ENCODE measurements at places on chromosomes 12 and 14.
A peak's percentile ranks its signal among the peaks of the same experiment; 100 is the strongest.

GRCh38 chr12:67434671-67435370 is 165.7 kb downstream of the CAND1 start:
- no peak for DNase-seq

DNA sequence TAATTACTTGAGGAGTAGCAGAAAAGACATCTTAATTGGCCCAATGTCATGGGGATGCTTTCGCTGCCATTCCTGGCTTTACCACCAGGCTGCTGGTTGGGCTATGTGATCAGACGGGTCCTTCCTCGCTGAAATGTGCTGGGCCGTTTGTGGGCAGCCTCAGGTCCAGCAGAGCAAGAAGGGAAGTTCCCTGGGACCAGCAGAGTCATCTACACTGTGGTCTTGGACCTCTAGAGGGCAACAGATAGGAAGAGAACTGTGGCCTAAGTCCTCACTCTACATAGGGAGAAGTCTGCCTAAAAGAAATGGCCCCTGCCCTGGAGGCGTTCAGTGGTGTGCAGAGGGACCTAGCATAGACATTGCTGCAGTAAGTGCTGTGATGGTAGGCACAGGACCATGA is 10.9 kb downstream of the EVL start:
- DNase-seq, result no peak

DNA sequence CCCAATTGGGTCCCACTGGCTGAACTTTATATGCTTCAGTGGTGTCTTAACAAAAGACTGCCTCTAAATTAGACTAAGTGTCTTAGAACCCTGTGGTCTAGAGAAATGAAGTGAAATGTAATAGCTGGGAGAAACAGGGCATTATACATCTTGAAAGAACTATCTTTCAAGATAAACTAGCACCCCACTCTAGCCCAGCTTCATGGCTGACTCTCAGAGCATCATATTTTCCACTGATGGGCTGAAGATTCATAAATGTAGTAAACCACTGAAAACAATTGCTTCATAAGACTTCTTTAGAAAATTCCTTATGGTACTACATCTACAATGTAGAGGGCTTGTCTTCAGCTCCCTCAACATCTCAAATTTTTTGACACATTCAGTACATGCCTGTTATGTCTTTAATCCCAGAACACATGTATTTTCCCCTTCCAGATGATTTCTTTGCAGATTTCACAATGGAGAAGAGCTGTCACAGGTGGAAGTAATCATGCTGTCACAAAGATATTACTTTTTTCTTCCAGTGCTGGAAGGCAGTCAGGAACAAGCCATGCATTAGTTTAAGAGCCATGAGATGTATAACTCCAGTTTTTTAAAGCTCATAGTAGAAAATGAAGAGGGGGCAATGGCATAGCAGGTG is 48.5 kb downstream of the IFNG-AS1 start:
- DNase-seq, result no peak

DNA sequence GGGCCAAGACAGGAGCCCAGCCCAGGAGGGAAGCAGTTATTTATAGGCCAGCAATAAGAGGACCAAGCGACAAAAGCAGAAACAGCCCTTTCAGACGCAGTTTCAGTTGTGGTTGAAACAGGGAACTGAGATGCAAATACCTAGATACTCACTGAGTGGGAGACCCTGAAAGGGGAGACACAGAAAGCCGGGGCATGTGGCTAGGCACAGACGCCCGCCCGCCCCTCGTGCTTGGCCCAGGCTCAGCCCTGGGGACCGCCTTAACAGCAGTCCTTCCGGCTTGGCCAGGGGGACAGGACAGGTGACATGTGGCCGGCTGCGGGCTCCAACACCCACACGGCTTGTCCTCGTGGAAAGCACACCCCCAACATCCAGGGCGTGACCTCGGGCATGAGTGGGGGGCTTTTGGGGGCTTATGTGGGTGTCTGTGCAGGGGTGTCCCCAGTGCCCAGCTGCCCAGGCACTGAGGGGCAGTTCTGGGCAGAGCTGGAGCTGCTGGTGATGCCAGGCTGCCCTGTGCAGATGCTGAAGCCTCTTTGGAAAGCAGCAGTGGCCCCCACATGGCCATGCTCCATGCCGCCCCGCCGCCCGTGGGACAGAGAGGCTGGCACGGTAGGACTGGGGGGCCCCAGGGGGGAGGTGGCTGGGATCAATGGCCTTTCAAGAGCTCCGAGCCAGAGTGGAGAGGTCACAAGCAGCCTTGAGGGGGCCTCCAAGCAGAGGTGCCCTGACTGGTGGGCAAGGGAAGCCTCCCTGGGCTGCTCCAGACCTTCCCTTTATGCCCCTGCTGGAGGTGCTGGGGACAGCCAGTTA is 2.1 kb downstream of the PLD4 start:
- no peak for DNase-seq

GRCh38 chr12:12396694-12397093 is 39.8 kb downstream of the BORCS5 start:
- no peak for DNase-seq

- DNase-seq, result peak; percentile 91
Measured at GRCh38 chr12:93722835-93723567, 45.8 kb downstream of the CRADD start.

DNA sequence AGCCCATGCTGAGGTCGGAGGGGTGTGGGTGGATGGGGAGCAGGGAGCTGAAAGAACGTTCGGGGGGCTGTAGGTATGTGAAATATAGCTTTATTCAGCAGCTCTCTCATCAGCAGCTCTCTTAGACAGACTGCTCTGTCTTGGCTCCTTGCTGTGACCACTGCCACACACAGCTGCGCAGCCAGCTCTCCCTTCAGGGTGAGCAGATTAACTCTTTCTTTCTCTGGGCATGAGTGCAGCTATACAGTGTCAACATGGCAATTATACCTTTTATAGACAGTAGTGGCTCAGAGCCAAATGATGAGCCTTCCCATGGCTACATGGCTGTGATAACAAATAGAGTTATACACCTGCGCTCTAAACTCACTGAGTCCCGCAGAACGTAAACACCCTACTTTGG is 137.7 kb upstream of the NEDD1 start:
- no peak for DNase-seq

- DNase-seq, result no peak
Measured at GRCh38 chr12:132268674-132269073, 60.7 kb downstream of the GALNT9 start.

- no peak for DNase-seq
Measured at GRCh38 chr12:46794593-46795190, 31.1 kb downstream of the SLC38A4 start.

DNA sequence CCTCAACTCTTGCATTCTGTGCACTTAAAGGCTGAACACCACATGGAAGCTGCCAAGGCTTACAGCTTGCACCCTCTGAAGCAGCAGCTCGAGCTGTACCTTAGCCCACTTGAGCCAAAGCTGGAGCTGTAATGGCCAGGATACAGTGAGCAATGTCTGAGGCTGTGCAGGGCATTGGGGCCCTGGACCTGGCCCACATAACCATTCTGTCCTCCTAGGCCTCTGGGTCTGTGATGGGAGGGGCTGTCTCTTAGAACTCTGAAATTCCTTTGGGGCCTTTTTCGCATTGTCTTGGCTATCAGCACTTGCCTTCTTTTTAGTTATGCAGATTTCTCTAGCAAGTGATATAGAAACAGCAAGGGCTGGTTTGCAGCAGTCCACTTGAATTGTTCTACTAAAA is 303.8 kb upstream of the CLEC14A start:
- DNase-seq, result no peak

GRCh38 chr12:52206304-52207040 is 14.7 kb upstream of the KRT80 start:
- no peak for DNase-seq

- no peak for DNase-seq
Measured at GRCh38 chr14:31270196-31270772, 62.7 kb upstream of the HECTD1 start.

DNA sequence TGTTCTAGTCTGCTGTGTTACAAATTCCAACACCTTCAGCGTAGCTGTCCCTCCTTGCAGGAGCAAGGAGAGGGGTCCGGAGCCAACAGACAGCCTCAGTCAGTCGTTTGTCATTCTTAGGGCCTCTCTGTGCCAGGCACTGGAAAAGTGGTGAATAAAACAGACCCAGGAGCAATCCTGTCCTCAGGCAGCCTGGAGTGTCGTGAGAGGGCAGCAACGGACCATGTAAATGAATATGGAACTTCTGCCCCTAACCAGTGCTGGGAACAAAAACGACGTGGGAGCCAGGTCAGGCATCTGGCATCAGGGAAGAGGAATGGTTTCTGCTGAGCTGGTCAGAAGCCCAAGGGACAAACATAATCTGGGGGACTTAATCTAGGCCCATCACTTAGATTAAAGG is 64.8 kb upstream of the PSMC1 start:
- no peak for DNase-seq

GRCh38 chr12:114319422-114319821 is 86.5 kb downstream of the TBX5 start:
- DNase-seq, result no peak

- DNase-seq, result no peak
Measured at GRCh38 chr12:85693093-85693665, 143.0 kb downstream of the RASSF9 start.

DNA sequence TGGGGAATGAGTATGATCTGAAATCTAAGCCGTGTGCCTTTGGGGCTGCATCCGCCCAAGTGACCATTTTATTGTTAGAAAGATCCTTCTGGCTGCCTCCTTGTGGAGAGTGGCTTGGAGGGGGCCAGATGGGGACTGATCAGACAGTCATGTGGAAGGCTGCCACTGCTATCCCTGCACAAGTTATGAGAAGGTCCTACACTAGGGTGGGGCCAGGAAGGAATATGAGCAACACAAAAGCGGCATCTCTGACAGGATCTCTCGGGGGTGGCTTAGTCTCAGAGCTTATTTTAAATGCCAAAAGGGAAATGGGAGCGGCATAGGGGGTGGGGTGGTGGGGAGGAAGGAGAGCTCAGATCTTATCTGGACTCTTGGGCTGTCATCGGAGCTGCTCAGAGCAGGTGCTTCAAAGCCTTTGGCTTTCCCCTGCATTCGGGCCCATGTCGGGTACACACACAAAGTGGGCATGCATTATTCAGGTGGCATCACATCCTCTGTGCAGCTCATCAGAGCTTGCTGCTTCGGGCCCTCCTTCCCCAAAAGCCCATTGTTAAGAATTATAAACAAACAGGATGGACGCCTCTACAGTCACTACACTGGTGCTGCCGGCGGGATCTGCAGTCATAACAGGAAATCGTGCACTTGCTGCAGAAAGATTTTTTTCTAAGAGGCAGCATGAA is 805.4 kb downstream of the VRK1 start:
- no peak for DNase-seq

- no peak for DNase-seq
Measured at GRCh38 chr14:101791919-101792572, 30.5 kb downstream of the PPP2R5C start.

- DNase-seq, result no peak
Measured at GRCh38 chr12:43964033-43964432, 128.2 kb downstream of the TMEM117 start.

GRCh38 chr14:97025722-97026121 is 228.5 kb downstream of the VRK1 start:
- DNase-seq, result no peak

DNA sequence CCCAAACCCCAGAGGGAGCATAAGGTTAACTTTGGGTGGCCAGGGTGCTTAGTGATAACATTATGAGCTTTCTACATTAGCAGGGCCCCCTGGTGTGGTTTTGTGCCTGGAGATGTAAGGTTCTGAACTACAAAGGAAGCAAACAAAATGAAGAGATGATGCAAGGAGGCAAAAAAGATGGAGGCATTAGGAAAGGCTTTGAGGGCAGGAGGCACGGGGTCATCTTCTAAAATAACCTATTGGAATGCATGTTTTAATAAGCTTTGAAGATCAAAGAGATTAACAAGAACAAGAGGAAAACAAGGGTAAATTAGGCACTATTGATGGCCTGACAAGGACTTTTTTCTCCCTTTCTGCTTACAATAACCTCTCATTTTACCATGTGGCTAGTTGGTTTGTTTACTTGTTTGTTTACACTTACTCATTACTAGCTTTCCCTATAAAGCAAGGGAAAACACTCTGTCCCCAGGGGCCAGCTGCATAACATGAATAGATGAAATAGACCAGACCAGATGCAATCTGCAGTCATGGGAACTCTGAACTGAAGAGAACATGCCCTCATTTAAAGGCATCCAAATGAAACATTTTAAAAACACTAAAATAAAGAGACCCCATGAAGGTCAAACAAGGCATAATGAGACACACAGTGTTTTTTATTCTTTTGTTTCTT is 390.3 kb downstream of the DIO2 start:
- DNase-seq, result no peak

DNA sequence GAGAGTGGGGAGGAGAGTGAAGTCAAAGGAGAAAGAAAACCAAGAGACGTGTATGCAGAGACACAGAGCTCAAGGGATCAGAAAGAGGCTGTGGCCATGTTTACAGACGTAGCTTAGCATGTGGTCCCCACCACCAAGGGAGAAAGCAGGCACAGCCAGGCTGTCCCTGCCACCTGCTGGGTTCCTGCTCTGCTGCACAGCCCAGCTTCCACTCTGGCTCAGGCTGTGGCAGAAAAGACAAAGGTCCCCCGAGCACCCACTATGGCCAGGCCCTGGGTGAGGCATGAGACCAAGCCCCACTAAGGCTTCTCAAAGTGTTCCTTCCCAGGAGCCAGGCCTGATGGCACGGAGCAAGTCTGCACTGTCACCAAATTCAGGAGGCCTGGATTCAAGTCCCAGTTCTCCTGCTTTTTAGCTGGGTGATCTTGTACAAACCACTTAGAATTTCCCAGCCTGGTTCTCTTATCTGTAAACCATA is 25.9 kb upstream of the COL2A1 start:
- DNase-seq, result no peak

DNA sequence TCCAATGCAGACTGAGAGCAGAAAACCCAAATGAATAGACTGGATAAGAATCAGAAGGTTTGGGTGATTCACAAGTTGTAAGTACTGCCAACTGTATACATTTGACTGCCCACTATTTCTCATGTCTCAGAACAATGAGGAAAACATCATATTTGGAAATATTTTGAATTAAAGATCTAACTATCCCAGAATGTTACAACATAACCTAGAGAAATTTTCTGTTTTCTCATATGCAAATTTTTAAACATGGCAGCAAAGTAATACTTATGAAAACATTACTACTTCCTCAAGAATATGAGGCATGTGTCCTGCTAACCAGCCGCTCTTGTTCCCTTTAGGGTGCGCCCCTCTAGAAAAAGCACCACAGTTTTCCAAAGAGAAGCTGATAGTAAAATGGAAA is 179.9 kb downstream of the PTPRO start:
- no peak for DNase-seq

GRCh38 chr14:95535226-95536021 is 574 bp downstream of the GLRX5 start:
- no peak for DNase-seq

GRCh38 chr12:39628836-39629235 is 9.2 kb upstream of the ABCD2 start:
- no peak for DNase-seq

GRCh38 chr12:2654741-2655140 is 140.0 kb upstream of the FKBP4 start:
- no peak for DNase-seq

Measured in NCI-H446 treated with DMSO at 0.1 percent for 48 hours (cell line).